Stimulated activated CD4-positive, alpha-beta T cell treated with anti-CD3 and anti-CD28 coated beads, Interleukin-2, amount 100 ng/mL, for 24 hours (primary cell): ENCODE measurements at places on chromosomes 13 and 19.

DNA sequence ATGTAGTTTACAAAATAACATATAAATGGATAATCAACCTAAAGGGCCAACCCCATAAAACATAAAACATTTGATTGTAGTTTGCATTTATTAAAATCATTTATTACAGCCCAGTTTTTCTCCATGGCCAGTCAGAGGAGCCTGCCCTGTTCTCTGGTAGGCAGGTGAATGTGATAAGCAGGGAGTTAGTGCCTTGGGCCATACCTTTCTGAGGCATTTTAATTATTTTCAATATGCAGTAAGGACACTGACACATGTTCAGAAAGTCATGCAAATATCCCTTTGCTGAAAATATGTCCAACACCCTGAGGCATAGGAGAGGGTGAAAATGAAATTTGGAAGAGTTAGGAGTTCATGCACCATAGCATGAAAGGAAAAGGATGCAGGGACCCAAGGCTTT lies 242.6 kb upstream of the EDNRB start:
- no peak for DNase-seq

DNA sequence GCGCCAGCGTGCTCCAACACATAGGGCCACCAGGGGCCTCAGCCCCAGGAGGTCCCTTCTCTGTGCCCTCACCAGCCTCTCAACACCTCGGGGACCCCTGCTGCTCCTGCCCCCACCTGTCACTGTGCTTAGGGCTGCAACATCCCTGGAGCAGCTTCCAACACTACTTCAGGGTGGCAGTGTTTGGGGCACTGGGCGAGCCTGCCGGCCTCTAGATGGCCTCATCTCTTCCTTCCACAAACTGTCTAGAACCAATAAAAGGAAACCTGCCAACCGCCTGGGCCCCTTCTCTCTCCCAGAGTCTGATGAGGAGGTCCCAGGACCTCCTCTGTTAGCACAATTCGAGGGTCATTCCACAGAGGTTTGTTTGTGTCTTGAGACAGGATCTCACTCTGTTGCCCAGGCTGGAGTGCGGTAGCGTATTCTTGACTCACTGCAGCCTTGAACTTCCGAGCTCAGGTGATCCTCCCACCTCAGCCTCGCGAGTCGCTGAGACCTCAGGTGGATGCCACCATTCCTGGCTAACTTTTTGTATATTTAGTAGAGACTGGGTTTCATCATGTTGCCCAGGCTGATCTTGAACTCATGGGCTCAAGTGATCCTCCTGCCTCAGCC lies 10.1 kb upstream of the SHD start:
- no peak for DNase-seq

GRCh38 chr13:112776971-112777370 lies 87.1 kb downstream of the ATP11A start:
- no peak for DNase-seq

- no peak for DNase-seq
Measured at GRCh38 chr13:31755803-31756212, 16.5 kb downstream of the RXFP2 start.

GRCh38 chr13:99269627-99270241 lies 11.6 kb upstream of the GPR18 start:
- DNase-seq: no peak

- no peak for DNase-seq
Measured at GRCh38 chr13:39561971-39562370, 41.0 kb downstream of the LHFPL6 start.

DNA sequence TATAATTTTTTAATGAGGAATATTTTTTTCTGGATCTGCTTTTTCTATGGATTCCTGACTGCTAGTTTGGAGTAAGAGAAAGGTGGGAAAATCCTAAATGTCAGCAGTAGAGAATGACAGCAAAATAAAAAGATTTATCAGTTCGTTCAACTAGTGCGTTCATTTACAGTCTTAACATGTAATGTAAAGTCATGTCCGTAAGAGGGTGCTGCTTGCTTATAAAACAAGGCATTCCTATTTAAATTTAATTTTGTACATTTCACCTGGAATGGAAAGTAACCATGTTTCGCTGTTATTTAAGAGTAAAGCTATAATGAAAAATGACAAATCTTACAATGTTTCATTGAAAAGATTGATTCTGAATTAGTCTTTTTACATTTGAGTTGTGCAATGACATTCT lies 76.6 kb downstream of the ZMYM2 start:
- DNase-seq: no peak

GRCh38 chr13:56134524-56134923 lies 1006.2 kb upstream of the PRR20A start:
- no peak for DNase-seq

DNA sequence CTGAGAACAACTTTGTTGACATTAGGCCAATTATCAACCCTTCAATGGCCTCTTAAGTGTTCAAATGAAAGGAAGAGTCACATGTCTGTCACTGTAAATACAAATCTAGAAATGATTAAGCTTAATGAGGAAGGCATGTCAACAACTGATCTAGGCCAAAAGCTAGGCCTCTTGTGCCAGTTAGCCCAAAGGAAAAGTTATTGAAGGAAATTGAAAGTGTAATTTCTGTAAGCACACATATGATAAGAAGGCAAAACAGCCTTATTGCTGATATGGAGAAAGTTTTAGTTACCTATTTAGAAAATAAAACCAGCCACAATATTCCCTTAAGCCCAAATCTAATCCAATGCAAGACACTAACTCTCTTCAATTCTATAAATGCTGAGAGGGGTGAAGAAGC lies 604.7 kb downstream of the SLITRK6 start:
- DNase-seq: no peak

DNA sequence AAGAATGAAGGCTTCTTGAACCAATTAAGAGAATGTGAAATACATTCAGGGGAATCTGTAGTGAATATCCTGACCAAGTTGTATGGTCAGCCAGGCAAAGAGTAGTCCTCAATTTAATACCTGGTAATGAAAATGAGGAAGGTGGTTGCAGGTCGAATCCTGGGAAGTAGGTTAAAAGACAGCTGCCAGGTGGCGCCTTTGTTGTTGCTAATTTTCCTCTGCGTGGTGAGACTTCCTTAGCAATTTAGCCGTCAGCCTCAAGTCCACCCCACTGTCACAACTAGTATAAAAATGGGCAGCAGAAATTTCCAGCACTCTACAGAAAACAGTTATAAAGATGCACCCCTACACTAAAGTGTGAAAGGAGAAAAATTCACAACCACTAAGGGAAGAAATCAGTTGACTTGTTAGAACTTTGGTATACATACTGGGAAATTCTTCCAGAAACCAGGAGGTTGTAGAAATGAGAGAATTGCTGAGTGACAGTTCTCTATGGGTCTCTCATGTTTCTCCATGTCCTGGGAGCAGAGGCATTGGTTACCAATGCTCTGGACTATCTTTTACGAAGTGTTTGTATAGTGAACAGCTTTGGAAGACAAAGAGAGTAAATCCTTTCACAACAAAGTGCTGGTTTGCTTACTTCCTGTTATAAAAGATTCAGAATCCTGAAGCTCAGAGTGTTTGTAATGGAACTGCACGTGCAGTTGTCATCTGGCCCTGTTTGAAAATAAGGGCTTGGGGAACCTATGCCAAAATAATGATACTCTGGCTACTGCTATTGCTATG lies 235.9 kb downstream of the NHLRC3 start:
- no peak for DNase-seq

- DNase-seq: no peak
Measured at GRCh38 chr13:40063703-40064102, 408.2 kb downstream of the COG6 start.

GRCh38 chr19:45130888-45131615 lies 29.7 kb downstream of the NKPD1 start:
- DNase-seq: no peak

DNA sequence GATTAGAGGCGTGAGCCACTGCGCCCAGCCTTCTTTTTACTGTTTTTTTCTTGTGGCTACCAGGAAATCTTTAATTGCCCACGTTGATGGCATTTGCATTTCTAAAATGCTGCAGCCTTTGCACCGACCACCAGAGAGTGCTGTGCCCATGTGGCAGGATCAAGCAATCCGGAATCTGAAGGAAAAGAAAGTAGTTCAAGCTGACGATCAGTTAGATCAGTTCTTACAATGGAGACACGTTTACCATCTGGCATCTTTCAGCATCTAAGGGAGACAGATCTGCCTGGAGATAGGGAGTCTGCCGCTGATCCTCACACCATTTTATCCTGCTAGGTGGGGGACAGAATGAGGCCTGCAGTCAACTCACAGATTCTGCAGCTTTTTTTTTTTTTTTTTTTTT lies 19.9 kb downstream of the TINCR start:
- DNase-seq: no peak

GRCh38 chr13:40520916-40521315 lies 145.5 kb downstream of the FOXO1 start:
- no peak for DNase-seq

- no peak for DNase-seq
Measured at GRCh38 chr19:31530781-31531180, 181.5 kb upstream of the TSHZ3 start.

DNA sequence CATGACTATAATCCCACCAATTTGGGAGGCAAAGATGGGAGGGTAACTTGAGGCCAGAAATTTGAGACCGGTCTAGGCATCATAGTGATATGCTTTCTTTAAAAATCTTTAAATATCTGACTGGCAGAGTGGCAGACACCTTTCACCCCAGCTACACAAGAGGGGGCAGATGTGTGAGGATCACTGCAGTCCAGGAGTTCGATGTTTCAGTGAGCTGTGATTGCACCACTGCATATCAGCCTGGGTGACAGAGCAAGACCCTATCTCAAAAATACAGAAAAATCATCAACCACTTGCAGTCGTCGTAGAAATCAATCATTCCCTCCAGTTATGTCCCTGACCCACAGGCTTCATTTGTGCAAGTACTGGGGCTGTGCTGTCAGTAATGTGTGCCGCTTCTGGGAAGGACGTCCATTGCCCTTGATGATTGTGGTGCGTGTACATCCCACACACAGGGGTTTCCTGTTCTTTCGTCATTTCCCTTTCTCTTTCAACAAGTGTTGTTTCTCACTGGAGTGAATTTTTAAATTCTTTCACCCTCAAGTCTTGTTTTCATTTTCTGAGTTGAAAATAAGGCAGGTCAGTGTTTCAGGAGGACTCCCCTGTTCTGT lies 1.4 kb downstream of the LGALS14 start:
- DNase-seq: no peak

- DNase-seq: no peak
Measured at GRCh38 chr19:45821103-45821521, 6.0 kb upstream of the RSPH6A start.

- no peak for DNase-seq
Measured at GRCh38 chr19:44856421-44857083, 10.5 kb downstream of the NECTIN2 start.

DNA sequence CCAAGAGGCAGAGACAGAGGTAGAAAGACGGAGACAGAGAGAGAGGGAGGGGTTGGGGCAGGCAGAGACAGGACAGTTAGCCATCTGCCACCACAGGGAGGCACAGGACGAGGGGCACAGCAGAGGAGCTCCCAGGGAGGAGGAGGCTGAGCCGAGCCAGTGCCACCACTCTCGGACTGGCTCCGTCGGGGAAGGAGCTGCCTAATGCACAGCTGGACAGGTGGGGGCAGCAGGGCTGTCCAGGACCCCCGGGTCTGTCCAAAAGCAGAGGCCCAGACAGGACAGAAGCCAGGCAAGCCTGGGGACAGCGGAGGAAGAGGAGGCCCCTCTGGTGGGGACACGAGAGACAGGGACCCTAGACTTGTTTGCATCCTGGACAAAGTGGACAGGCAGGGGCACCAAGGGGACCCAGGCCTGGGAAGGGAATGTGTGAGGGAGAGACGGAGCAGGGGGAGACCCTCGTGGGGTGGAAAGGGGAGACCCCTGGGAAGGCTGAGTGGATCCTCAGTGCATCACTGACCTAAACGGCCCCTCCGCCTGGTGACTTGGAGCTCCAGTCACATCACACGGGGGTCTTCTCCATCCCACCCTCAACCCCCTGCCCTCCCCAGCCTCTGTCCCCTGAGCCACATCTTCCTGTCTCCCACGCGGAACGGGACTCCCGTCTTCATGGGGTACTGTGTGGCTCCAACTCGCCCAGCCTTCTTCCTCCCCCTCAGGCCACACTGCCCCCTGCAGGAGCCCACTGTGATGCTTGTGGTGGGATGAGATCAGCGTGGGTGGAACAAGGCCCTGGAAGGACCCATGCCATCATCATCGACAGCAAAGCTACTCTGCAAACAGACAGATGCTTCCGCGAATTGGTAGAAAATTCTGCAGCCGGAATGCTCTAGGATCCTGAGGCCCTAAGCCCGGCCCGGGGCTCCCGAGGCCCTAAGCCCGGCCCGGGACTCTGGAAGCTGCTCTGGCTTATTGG lies 915 bp downstream of the F10 start:
- DNase-seq: no peak

GRCh38 chr13:24921881-24922280 lies 157.9 kb downstream of the RNF17 start:
- no peak for DNase-seq

DNA sequence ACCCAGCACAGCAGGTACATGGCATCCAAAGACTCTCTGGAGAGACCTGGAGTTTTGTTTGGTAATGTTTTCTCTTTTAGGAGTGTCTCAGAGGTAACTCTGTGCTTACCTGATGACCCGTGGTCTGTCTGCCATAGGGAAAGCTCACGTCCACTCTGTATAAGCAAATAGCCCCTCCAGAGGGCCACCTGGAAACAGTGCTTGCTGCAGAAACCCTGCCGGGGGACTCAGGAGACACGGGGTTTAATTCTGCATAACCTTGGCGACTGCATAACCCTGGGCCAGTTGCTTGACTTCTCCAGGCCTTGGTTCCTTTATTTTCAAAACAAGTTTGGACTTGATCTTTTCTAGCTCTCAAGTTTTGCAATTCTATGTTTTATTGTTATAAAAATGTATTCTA lies 187.2 kb upstream of the SOX1 start:
- DNase-seq: no peak

- DNase-seq: no peak
Measured at GRCh38 chr13:51230477-51231105, 8.4 kb downstream of the FAM124A start.

GRCh38 chr19:15702534-15702930 lies 25.3 kb upstream of the OR10H2 start:
- DNase-seq: no peak

GRCh38 chr13:48874165-48874564 lies 101.5 kb upstream of the FNDC3A start:
- DNase-seq: no peak

GRCh38 chr19:5934774-5935472 lies 20.9 kb downstream of the CAPS start:
- DNase-seq: no peak
